ENCODE measurements at places on chromosomes 6 and 20.

- no peak for DNase-seq
Observed at GRCh38 chr20:57794600-57795341, 85.0 kb upstream of the PMEPA1 start.

- DNase-seq, result no peak
Observed at GRCh38 chr6:136964398-136964797, 42.3 kb downstream of the SLC35D3 start.

- no peak for DNase-seq
Observed at GRCh38 chr6:125793280-125793679, 2.5 kb downstream of the NCOA7 start.

DNA sequence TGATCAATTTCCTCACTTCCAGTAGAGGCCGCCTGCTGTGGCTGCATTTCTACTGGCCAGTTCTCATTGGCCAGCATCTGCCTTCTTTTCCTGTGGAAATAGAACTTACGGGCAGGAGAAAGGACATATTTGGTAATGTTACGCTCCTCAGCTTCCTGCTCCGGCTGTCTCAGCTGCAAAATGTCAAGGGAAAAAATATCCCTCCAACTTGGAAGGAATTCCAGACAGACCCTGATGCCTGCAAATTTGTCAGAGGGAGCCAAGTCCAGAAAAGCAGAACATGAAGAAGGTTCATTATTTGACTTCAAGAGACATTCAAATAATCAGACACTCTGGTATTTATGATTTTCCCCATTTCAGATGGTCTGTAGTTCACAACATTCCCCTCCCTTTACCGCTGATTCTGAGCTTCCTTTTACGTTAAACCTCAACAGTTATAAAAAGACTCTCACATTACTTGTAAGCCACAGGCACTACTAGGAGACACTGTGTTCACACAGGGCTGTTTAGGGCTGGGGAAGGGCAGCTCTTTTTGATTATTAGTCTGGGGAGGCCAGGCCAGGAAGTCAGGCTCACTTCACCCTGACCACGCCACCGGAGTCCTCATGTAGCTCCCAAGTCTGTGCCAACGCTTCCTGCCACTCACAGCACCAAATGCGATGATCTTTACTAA, 179.6 kb upstream of the CCN2 start:
- DNase-seq, result no peak

GRCh38 chr6:41072836-41073202, at the start of gene NFYA:
NFYA (plus strand) TSS chr6:41072974; CDS start chr6:41079090, 6,116 bp downstream.
- DNase-seq, result no peak

GRCh38 chr6:29705389-29706231, 17.6 kb upstream of the HLA-F start:
- DNase-seq, result no peak

DNA sequence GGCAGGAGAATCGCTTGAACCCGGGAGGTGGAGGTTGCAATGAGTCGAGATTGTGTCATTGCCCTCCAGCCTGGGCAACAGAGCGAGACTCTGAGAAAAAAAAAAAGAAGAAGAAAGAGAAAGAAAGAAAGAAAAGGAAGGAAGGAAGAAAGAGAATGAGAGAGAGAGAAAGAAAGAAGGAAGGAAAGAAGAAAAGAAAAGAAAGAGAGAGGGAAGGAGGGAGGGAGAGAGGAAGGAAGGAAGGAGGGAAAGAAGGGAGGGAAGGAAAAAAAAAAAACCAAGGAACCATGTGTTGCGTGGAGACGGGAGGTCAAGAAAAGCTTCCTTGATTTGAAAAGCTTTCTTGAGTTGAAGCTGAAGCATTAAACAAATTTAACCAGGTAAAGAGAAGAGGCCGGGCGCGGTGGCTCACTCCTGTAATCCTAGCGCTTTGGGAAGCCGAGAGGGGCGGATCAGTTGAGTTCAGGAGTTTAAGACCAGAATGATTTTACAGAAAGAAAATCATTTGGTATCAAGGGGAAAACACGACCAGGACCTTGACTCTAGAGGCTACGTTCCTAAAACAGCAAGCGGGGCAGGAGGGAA, 90.5 kb upstream of the PRSS16 start:
- no peak for DNase-seq

DNA sequence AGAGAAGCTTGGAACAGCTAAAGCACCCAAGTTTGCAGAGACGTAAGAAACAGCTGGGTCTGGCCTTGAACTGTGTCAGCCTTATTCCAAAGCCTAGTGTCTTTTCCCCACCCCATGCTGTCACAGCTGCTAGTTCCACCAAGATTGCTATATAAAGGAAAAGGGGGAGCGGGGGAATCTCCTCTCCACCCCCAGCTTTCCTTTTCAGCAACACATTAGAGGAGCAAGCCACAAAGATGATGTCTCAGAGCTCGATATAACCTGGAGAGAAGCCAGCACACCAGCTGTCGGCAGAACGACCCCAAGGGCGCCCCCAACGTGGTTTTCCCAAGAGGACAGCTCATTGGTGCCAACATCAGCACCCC, 36.5 kb downstream of the ATP9A start:
- DNase-seq, result no peak

DNA sequence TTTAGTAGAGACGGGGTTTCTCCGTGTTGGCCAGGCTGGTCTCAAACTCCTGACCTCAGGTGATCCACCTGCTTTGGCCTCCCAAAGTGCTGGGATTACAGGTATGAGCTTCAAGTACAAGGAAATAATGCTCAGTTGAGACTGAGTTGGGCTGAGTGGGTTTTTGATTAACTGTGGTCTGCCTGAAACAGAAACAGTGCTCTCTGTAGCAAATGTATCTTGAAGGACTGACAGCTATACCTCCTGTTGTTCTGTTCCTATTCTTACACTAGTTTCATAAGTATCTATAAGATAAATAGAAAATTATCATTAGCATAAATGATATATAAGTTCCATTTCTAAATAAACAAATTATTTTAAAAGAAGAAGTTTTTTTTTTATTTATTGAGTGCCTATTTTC, 142.8 kb upstream of the PTPRK start:
- DNase-seq, result no peak

DNA sequence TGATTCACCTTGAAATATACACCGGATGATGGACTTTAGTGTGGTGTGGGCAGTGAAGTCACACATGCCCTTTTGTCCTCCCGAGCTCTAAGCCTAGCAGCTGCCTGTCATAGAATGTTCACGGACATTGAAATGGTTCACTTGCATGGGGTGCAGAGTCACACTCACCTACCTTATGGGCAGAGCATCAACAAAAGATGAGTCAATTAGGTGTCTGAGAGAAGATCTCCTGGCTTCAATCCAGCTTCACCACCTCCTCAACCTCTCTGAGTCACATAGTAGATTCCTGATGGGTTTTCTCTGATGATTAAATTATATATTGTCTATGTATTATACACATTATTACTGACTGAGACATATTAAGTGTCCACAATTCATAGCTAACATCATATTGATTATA, 48.1 kb upstream of the HLA-E start:
- no peak for DNase-seq

- DNase-seq, result no peak
Observed at GRCh38 chr20:13990465-13990864, at the start of gene SEL1L2. SEL1L2 (minus strand) TSS chr20:13990614; CDS start chr20:13990534, 80 bp downstream.

- no peak for DNase-seq
Observed at GRCh38 chr6:134216301-134217010, 101.5 kb downstream of the SGK1 start.

DNA sequence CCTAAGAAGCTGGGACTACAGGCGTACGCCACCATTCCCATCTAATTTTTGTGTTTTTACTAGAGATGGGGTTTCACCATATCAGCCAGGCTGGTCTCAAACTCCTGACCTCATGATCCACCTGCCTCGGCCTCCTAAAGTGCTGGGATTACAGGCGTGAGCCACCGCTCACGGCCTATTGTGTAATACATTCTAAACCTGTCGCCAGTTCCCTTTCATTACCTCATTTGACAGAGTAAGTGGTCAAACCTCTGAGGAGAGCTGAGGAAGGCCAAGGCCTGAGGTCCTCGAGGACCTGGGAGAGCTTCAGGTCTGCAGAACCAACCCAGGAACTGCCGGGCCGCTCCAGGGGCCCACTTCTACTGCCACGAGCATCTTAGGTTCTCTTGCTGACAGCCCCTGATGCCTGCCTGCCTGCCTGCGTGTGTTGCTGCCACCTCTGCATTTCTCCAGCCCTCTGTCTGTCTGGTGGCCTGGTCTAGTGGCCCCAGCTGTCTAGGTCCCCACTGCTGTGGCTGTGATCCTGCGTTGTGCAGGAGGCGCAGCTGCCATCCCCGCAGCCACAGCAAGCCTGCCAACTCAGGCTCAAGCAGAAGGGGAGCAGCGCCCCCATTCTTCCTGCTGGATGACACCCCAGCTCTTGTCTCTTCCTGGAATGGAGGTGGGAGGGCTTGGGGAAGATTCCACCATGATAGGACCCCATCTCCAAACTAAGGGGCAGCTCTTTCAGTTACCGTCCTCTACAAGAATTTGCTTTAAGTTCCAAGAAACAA, 45.3 kb downstream of the PRR18 start:
- DNase-seq, result no peak

GRCh38 chr20:6265204-6265904, 142.5 kb upstream of the FERMT1 start:
- DNase-seq, result no peak

DNA sequence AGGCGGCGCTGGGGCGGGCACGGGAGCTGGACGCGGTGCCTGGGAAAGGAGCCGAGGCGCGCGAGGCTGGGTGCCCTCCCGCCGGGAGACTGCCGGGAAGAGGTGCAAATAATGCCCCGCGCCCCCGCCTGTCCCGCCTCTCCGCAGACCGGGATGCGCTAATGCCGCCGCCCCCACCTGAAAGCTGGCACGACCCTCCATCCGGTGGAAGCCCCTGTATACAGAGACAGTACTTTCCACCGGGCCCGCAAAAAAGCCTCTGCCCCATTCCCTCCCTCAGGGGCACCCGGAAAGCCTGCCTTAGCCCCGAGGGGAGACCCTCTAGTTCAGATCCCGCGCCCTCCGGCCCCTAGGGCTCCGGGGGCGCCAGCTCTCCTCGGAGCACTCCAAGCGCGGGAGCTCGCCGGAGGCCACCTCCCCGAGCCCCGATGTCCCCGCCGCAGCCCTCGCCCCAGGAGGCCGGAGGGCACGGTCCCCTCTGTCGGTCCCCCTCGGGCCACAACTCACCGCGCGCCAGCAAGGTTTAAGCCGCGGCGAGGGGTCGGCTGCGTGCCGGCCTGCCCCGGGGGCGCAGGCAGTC, 1.2 kb downstream of the GRM4 start:
- DNase-seq, result no peak

DNA sequence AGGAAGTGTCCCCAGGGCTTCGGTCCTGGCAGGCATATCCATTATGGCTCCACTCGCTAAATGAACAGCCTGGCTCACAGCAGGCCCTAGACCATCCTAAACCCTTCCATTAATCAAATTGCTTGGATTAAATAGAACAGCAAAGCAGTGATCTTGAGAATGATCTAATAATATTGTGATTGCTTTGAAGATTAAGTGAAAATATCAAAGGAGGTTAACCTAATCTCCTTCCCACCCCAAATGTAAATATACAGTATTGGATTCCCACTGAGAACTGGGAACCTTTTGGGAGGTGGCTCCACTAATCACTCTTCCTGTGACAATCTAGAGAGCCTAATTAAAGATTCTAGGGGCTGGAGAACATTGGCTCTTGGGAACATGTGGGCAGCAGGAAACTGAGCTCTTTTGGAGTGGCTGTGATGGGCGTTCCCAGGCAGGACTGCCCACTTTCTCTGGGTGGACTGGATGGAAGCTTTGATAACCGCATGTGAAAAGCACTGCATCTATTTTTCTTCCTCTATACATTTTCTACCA, 68.3 kb upstream of the FRMD1 start:
- DNase-seq, result no peak

DNA sequence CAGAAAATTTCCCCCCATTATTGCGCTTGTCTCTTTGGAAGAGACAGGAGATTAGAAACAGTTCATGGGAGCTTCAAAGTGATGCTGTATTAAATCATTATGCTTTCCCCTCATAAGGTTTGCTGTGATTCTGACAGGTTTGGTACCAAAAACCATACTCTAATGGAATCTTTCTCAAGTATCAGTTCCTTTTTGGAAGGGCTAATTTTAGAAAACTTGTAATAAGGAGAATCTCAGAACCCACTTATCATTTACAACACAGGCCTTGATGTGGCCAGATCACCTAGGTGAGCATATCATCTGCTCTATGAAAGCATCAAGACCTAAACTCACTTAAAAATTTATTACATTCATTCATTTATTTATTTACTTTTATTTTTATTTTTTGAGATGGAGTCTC, 51.2 kb downstream of the TP53INP2 start:
- DNase-seq, result no peak

- no peak for DNase-seq
Observed at GRCh38 chr20:4150070-4150441, 134.7 kb upstream of the RNF24 start.

- DNase-seq, result no peak
Observed at GRCh38 chr20:62238569-62239277, 402 bp downstream of the OSBPL2 start.

DNA sequence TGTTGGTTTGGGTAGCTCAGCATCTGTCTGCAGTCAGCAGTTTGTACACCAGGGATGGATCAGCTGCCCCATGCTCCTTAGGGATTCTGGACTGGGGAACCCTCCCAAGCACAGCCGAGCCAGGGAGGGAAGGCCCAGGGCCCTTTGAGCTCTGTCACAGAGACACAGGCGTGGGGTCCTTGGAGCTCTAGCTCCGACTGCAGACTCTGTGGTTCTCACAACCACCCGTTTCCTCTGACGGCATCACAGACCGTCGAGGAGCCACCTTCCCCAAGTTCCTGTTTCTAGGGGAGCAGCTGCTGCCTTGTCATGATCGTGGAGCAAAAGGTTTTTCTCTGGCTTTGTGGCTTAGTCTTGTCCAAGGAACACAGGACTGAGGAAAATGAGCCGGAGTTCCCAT, at the start of gene SLA2:
TSS of gene SLA2 (minus strand) at position 199 of the 400 bp plus-strand sequence. CDS start 4,861 bp downstream, outside the sequence.
- DNase-seq, result peak; percentile 32

- no peak for DNase-seq
Observed at GRCh38 chr6:4928426-4928825, 75.4 kb downstream of the RPP40 start.

- DNase-seq, result no peak
Observed at GRCh38 chr6:134477991-134478635, 160.2 kb upstream of the SGK1 start.

- DNase-seq, result no peak
Observed at GRCh38 chr20:7231303-7231702, 463.8 kb downstream of the BMP2 start.

- DNase-seq, result no peak
Observed at GRCh38 chr20:13037727-13038126, 29.0 kb downstream of the SPTLC3 start.

GRCh38 chr20:1800180-1800579, 95.0 kb upstream of the SIRPA start:
- no peak for DNase-seq

DNA sequence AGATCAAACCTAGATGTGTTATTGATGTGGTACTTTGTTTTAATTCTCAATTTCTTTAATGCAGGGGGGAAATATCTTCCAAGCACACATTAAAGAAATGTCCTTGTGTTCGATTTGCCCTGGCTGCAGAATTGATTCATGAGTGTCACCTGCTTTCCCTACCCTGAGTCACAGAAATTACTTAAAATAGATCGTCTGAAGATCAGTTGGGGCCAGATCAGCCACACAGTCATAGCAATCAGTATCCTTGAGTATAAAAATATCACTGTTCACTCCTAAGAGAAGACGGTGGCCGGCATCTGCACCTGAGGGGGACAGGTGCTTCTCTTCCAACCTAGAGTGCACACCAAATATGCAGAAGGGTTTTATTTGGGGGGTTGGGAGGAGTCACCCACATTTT, 115.2 kb upstream of the RIN2 start:
- no peak for DNase-seq
